ENCODE measurements at places on chromosomes 7 and 10. TPM values are rescaled to one million over a fixed set of nuclear protein-coding genes. Genes with fewer than 3 reads are reported as not detected.

Gene OR2A5
- total RNA-seq = not detected

Gene GRID2IP
- not detected for total RNA-seq

Gene NXPH1
- total RNA-seq = not detected

Gene CYP3A4
- not detected for total RNA-seq

Gene PLXDC2
- 51.4 TPM for total RNA-seq

Gene HOXA2
- total RNA-seq = 0.79 TPM

Gene ADAM22
- total RNA-seq = 0.50 TPM

Gene NKX2-3
- not detected for total RNA-seq

Gene FGL2
- 616 TPM for total RNA-seq

Gene SORCS1
- total RNA-seq = under 0.01 TPM

Gene METTL27
- total RNA-seq = 2.5 TPM

Gene HTR5A
- total RNA-seq = not detected

Gene RET
- not detected for total RNA-seq

Gene HOXA3
- 1.6 TPM for total RNA-seq

Gene RBM33
- total RNA-seq = 26.2 TPM

Gene TNKS2
- 54.0 TPM for total RNA-seq

Gene ZNF107
- 1.7 TPM for total RNA-seq

Gene CUBN
- total RNA-seq = 2.2 TPM

Measured in aortic smooth muscle cell (primary cell).